ENCODE measurements at places on chromosomes 3 and 15.
A peak's percentile ranks its signal among the peaks of the same experiment; 100 is the strongest.

DNA sequence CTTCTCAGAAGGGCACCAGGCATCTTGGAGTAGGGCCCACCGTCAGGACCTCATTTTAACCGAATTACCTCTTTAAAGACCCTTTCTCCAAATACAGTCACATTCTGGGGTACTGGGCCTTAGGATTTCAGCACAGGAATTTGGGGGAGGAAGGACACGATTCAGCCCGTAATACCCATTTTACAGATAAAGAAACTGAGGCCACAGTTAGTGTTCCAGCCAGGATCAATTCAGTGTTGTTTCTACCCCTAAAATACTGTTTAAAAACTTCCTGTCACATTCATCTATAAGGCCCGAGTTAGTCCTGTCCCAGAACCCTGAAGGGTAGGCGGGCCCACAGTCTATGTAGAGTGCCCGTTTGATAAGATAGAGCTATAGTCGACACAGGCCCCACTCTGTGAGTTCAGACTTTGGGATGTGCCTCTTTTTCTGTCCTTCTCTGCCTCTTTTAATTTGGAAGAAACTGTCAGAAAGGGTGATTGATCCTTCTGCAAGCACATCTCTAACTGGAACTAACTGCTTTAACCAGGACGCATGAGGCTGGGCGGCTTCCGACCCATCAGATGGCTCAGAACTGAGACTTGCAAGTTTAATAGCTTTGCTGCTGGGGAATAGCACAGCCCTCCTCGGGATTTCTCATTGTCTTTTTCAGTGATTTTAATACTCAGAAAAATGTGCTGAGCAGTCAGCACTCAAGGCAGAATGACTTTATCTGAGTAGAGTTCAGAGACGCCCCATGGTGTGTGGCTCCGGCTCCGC is 19.5 kb downstream of the BFSP2 start:
- no peak for DNase-seq

- no peak for DNase-seq
Measured at GRCh38 chr15:87805117-87805820, 451.3 kb downstream of the NTRK3 start.

DNA sequence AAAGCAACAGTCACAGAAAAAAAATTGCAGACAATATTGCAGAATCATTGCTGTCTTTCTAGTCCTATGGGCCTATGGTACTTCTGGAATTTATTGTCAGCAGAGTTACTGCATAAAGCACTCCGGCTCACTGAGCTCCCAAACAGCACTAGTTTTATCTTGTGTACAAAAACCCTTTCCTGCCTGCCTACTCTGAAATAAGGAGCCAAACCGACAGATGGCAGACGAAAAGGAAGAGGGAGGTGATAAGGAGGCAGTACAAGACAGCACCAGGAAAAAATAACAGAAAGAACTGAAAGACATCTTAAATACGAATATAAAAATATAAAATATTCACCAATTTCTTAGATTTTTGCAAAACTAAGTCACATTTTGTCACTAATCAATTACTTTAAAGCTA is 15.6 kb downstream of the HERC1 start:
- DNase-seq = no peak

- no peak for DNase-seq
Measured at GRCh38 chr3:56833022-56833421, 31.3 kb upstream of the ARHGEF3 start.

DNA sequence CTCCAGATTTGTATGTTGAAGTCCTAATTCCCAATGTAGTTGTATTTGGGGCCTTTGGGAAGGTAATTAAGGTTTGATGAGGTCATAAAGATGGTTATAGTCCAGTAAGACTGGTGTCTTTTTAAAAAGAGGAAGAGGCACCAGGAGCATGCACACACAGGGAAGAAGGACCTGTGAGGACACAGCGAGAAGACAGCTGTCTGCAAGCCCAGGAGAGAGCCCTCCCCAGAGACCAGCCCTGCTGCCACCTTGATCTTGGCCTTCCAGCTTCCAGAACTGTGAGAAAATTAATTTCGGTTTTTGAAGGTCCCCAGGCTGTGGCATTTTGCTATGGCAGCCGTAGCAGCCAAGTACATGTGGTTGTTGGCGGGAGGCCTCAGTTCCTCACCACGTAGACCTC is 32.8 kb upstream of the TSEN2 start:
- no peak for DNase-seq

DNA sequence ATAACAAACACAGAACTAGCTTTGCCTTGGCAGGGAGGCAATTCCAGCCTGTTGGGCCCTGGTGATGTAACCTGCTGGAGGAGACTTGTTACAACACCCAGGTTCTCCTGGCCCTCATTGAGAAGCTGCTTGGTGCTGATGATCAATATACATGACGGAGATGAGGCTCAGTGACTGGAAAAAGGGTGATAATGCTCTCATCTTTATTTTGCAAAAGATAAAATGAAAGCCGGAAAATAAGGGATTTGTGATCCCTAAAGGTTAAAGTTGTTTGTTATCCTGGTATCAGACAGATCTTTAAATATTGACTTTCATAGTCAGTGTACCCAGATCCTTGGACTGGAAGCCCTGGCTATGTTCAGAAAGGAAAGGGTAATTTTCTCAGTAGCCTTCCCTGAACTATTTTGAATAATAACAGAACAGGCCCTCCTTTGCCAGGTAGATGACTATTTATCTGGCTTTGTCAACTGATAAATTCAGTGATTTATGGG is 118.9 kb upstream of the MEIS2 start:
- no peak for DNase-seq

DNA sequence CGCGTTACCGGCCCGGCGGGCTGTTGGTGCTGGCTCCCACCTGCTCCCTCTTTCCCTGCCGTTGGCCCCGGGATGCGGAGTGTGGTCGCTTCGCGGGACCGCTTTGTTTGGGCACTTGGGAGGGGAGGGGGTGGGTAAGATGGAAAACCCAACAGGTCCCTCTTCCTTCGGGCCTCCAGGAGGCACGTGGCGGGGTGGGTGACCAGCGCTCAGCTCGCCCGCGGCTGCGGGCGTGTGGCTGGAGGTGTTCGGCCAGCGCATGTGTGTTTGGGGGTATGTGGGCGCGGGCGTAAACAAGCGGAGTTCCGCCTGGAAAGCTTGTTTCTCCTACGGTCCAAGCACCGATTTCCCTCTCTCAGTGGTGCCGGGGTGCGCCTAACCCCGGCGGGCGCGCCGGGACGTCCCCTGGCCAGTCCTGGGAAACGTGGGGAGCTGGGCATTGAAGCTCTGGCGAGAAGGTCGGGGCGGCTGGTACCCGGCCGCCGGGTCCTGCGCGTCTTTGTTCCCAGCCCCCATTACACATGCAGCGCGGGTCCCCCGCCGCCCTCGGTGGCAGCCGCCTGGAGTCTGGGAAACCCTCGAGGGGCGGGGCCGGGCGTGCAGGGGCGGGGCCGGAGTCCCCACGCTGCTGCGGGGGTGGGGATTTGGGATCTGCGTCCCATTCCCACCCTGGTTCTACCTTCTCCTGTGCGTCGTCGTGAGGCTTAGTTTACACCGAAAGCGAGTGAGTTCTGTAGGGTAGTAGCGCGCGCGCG is 1.4 kb downstream of the ACVR2B start:
- peak; percentile 52 for DNase-seq

- DNase-seq = no peak
Measured at GRCh38 chr15:41291065-41291631, 41.2 kb downstream of the OIP5 start.

- no peak for DNase-seq
Measured at GRCh38 chr15:31091481-31091880, 10.0 kb downstream of the TRPM1 start.

GRCh38 chr15:69092159-69092558 is 68.3 kb upstream of the GLCE start:
- no peak for DNase-seq

DNA sequence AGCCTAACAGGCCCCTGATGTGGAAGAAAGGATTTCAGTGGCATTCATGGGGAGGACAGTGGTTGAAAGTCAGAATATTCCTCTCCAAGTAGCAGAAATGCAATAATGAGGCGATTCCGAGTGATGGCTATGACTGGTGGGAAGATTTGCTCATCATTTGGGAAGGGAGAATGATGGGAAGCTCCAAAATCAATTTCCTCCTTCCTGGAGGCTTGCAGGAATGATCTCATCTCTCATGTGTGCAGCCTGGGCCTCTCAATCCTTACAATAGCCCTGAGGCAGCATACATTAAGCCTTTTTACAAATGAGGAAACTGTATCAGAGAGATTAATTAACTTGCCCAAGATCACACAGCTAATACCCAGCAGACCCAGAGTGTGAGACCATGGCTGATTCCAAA is 58.7 kb downstream of the BOC start:
- no peak for DNase-seq

- DNase-seq = no peak
Measured at GRCh38 chr3:111585217-111585616, 9.9 kb downstream of the ZBED2 start.

DNA sequence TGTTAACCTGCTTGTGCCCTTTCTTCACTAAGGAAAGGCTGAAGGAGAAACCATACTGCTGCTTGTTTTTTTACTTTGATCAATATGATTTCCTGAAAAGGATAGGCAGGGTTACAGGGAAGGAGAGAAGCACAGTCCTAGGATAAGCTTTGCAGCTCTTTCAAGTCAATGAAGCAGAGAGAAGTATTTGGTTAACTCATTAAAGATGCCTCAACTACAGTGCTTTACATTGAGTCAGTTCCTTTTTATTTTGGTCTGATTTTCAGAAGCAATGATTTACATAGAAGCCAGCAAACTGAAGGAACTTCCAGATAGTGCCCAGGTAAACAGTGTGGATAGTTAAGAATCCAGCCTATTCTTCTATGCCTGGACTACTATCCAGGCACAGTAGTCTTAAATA is 64.8 kb downstream of the ARIH1 start:
- no peak for DNase-seq

GRCh38 chr15:63181648-63182047 is 7.8 kb upstream of the RAB8B start:
- DNase-seq = no peak

GRCh38 chr3:151315136-151315535 is 1.5 kb downstream of the GPR87 start:
- DNase-seq = no peak

GRCh38 chr15:42919799-42920518 is 619 bp downstream of the TTBK2 start:
- peak; percentile 22 for DNase-seq

DNA sequence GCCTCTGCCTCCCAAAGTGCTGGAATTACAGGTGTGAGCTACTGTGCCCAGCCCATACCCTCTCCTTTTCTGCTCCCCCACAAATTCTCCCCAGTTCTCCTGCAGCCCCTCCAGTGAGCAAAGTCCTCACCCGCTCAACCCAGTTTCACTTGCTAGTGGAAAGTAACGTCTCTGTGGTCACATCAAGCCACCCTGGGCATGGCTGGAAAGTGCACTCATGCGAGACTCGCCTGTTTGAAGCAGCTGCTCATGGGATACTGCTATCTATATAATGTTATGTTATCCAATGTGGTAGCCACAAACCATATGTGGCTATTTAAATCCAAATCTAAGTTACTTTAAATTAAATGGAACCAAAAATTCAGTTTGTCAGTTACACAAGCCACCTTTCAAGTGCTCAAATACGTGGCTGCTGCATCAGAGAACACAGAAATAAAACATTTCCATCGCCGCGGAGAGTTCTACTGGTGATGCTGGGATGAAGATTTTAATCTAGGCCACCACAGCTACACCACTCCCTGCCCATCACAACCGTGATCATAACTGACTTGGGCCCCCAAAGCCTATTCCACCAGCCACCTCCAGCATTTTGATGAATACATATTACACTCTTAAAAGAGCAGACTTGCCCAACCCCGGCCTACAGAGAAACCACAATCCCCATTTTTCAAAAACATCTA is 119.4 kb downstream of the LIPC start:
- no peak for DNase-seq

GRCh38 chr3:59313365-59313764 is 263.5 kb upstream of the CFAP20DC start:
- DNase-seq = no peak

- DNase-seq = no peak
Measured at GRCh38 chr3:28994161-28994905, 286.5 kb upstream of the RBMS3 start.

- DNase-seq = no peak
Measured at GRCh38 chr3:135760581-135760980, 204.9 kb upstream of the PPP2R3A start.

- DNase-seq = no peak
Measured at GRCh38 chr3:181629029-181629428, 82.7 kb upstream of the SOX2 start.

DNA sequence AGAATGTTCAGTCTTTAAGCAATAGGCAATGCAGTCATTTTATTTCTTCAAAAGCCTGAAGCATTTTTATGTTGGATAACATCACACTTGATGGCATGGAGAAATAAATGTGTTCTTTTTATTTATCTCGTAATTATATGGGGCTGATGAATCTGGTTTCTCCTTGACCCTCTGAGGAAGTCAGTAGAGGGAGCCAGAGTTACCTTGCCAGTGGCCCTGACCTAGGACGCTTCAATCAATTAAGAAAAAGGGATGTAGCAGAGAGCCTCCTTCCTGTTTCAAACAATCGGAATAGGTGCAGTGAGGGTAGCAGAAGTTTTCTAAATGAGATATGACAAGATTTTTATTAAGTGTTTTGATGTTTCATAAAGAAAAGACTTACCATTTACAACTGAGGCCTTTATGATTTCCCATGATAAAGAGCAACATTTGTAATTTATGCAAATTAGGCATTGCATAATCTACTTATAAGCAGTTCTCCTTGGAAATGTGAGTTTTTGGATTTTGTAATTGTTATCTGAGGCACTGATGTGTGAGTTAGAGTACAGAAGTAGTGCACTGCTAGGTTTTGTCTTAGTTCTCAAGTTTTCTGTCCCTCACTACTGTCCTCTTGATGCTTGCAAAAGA is 129.1 kb downstream of the RAP2B start:
- peak; percentile 27 for DNase-seq

- DNase-seq = peak; percentile 98
Measured at GRCh38 chr15:45402162-45402954, 24.0 kb upstream of the GATM start.

DNA sequence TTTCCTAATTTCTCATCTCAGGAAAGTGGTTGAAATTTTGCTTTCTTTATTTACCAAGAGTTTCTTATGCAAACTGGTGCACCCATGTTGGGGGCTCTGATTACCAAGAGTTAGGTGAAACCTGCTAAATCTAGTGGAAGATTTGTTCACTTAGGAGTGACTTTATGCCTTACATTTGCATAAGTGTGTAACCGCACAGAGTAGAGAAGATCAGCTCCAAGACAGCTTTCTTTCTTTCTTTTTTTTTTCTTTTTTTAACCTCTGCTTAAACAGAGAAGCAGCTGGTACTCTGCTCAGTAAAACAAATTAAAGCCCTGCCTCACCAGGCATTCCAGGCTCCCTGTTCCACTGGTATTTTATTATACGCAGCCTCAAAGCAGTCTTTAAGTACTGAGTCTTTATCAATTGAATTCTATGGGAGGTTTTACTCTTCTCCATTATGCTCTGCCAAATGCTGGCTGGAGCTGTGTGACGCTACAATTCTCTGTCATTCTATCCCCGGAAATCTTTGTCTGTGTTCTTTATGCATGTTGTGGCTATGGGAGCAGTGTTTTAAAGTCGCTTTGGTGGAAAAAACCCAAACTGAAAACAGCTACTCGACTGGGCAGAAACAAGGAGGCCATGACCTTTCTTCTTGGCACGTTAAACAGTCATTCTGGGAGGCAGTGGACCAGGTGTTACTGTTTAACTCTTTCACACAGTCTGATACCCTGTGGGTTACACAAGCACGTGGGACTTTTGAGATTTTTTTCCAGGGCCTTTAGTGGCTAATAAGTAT is 55.2 kb upstream of the GBE1 start:
- DNase-seq = no peak
